ENCODE measurements at places on chromosomes 1 and 21. TPM values are rescaled to one million over a fixed set of nuclear protein-coding genes. Genes with fewer than 3 reads are reported as not detected.

IGFN1 gene
- 6.2 TPM for total RNA-seq

DNA sequence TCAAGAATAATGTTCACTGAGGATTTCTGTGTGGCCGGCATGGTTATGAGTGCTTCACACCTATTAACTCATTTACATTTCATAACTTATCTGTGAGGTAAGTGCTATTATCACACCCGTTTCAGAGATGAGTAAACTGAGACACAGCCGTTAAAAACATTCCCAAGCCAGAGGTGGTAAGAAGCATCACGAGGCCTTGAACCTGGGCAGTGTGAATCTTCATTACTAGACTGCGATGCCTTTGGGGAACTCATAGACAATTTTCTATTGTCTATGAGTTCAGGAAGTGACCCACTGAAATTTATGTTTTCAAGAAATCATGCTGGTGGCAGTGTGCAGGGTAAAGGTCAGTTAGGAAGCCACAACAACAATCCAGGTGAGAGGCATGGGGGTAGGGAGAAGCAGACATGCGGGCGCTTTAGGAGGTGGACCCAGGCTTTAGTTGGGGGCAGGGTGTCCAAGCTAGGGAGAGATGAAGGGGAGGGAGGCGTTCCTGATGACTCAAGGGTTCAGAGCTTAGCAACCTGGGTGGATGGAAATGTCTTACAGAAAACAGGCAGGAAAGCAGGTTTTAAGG lies 14.5 kb downstream of the GNG12 start:
- no peak for DNase-seq

- DNase-seq, result peak; percentile 91
Observed at GRCh38 chr1:33180226-33180910, 1.5 kb downstream of the TRIM62 start.

GRCh38 chr1:46621930-46622329 lies 5.3 kb upstream of the MOB3C start:
- no peak for DNase-seq

GRCh38 chr1:224149709-224150108 lies 33.3 kb upstream of the DEGS1 start:
- no peak for DNase-seq

DNA sequence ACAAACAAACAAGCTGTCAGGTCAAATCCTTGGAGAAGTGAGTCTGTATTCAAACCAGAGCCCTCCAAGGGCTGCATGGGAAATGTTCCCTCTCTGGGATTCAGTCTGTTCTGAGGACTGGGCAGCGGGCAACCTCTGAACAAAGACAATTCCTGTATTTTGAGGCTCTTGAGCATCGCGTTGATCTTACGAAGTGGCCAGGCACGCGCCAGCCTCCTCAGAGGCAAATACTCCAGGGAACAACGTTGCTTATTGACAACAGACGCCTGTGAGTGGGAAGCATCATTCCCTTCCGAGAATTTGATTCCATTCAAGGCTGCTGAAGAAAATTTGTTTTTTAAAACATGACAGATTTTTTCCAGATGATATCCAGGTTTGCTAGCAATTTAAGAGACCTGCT lies 20.0 kb upstream of the TACSTD2 start:
- DNase-seq, result no peak

DNA sequence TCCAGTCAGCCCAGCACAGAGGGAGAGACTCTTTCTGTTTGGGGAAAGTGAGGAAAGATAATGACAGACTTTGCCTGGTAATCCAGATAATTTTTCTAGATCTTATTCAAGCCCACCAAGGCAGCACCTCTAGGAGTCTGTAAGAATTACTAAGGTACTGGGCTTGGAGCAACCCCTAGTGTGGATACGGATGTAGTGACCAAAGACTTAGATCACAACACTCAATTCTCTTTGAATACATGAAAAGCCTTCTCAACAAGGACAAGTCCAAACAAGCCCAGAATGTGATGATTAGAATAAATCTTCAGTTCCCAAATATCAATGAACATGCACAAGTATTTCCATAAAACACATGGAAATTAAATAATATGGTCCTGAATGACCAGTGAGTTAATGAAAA lies 206.9 kb downstream of the MRPL39 start:
- no peak for DNase-seq

AMY2A gene
- 4,704 TPM for total RNA-seq

DNA sequence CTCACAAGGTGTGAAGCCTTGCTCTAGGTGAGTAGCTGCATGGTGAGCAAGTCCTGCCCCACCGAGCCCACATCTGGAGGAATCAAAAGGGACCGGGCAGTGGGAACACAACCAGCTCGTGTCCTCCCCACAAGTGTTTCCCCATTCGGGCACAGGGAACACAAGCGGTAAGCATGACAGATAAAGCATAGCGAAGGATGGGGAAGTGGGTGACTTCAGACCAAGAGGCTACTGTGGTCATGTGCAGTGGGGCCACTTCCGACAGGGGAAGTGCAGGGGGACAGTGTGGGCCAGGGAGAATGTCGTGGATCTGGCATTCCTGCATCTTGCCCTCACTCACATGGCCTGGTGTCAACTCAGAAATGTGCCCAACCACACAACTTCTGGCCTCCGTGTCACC lies 306.2 kb downstream of the FAM72C start:
- DNase-seq, result no peak

- no peak for DNase-seq
Observed at GRCh38 chr1:172109359-172109758, 268.1 kb downstream of the DNM3 start.

GRCh38 chr1:171985639-171986038 lies 144.3 kb downstream of the DNM3 start:
- DNase-seq, result no peak

Data from pancreas (tissue), 10 donors.